ENCODE measurements at places on chromosomes 11 and 22.

DNA sequence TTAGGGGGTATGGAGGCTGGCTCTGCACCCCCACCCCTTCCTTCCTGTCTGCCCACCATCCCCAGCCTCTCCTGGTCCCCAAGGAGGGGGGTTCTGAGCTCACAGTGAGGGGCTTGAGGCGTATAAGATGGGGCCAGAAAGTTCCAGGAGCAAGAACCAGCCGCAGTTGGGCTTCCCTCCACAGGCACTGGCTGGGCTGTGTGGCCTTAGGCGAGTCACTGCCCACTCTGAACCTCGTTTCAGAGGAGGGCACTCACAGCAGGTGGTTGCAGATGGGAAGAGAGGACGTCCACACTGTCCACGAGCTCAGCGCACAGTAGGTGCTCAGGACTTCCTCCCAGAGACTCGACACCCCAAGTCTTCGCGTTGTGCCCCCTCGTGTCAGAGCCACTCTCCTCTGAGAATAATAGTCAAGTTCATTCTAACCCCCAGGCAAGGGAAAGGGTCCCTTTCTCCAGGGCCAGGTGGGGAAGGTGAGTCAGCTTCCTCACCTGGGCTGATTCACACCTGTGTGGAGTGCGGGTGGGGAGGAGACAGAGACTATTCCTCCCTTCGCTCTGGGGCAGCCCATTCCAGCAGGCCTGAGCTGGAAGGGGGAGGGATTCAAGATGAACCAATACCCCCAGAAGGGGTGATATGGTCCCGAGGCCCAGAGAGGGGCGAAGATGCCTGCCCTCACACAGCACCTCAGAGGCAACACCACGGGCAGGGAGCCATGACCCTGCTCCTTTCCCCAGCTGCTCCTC lies 29.3 kb downstream of the RPL3 start:
- DNase-seq = no peak

- DNase-seq = peak; percentile 96
Measured at GRCh38 chr11:36296884-36297543, 926 bp downstream of the PRR5L start.

GRCh38 chr11:133947321-133947756 lies 9.4 kb downstream of the IGSF9B start:
- peak; percentile 44 for DNase-seq

DNA sequence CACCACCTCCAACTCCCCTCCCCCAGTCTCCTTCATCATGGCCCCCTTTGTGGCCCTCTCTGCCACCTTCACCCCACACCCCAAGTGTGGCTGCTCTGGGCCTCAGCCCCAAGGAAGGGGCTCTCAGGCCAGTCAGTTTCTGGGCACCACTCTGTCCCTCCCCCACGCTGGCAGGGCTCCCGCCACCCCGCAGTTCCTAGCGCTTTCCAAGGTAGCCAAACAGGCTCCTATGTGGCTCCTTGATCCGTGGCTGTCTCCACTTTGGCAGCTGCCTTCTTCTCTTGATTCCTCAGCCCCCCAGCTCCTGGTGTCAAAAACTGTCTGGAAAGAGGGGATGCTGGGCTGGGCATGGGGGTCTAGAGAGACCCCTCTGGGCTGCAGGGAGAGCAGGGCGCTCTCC lies 10.4 kb upstream of the CACNA1I start:
- no peak for DNase-seq

- DNase-seq = no peak
Measured at GRCh38 chr11:123179586-123179985, 15.5 kb downstream of the CLMP start.

DNA sequence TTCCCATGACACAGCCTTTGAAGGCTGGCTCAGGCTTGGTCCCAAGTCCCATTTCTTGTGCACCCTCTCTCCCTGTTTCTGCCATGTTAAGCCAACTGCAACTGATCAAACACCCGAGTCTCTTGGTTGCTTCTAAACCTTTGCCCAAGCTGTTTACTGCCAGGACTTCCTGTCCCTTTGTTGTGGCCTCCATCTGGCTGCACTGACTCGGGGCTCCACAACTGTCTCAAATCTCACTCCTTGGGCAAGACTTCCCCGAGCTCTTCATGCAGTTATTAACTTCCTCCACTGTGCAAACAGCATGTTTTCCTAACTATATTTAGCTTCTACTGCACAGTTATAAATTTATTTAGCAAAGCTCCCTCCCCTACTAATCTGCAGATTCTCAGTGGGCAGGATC lies 4.3 kb downstream of the VPREB1 start:
- no peak for DNase-seq

- DNase-seq = no peak
Measured at GRCh38 chr11:110349138-110349996, 53.0 kb upstream of the RDX start.

DNA sequence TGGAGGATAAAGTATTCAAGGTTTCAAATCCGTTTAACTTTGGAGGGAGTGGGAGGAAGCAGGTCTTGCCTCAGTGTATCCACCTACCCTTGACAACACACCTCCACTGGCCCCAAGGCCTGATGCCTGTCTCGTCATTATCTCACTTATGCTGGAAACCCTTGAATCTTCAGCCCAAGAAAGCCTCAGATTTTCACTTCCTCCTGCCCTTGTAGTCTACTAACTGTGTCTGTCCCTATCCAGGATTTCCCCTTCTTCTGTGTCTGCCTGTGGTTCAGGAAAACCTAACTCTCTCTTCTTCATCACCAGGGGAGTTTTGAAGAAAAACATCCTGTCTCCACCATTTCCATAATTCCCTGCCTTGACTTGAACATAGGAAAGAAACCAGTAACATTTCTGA lies 56.1 kb downstream of the SYT9 start:
- DNase-seq = no peak

DNA sequence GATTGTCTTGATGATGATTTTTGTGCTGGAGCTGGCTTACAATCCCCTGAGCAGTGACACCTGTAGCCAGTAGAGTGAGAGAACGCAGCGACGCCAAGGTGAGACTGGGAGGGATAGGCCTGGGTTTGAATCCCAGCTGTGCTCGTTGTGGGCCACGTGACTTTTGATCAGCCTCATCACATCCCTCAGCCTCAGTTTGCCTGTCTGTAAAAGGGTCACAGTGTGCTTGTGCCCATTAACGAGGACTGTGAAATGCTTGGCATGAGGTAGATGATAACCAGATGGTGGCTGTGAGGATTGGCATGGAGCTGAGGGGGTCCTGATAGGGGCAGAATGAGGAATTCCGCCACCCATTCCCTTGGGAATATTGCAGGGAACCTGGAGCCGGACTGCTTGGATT lies 9.6 kb downstream of the KIAA1671 start:
- no peak for DNase-seq

DNA sequence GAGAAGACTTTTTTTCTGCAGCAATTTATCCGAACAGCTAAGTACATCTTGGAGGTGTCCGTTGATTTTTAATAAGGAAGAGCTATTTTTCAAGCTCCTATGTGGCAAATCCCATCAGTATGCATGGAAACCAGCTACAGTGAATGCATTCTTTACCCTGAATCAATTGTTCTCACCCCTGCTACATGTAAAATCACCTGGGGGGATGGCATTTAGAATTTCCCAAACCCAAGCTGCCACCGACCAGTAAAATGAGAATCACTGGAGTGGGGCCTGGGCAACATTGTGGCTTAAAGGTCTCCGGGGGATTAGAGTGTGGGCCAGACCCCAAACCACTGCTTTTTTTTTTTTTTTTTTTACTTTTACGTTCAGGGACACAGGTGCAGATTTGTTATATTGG lies 2.8 kb upstream of the ZNF195 start:
- no peak for DNase-seq

GRCh38 chr11:130732476-130732875 lies 183.8 kb downstream of the SNX19 start:
- no peak for DNase-seq

DNA sequence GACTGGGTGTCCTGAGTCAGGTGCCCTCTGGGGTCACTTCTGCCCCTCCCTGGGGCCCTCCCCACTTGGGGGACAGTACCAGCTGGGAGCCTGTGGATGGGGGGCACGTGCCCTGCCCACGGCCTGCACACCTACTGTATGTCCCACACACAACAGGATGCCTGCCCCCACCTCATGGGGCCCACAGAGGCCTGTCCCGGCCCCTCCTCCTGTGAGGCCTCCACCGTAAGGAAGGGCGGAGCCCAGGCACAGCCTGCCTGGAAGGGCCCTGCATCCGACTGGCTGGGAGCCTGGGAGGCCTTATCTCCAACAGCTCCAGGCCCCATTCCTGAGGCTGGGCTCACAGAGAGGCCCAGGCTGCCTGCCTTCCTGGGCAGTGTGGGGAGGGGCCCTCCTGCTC lies 47.8 kb downstream of the BRSK2 start:
- peak; percentile 88 for DNase-seq

- no peak for DNase-seq
Measured at GRCh38 chr11:85355921-85356320, 271.2 kb downstream of the DLG2 start.

DNA sequence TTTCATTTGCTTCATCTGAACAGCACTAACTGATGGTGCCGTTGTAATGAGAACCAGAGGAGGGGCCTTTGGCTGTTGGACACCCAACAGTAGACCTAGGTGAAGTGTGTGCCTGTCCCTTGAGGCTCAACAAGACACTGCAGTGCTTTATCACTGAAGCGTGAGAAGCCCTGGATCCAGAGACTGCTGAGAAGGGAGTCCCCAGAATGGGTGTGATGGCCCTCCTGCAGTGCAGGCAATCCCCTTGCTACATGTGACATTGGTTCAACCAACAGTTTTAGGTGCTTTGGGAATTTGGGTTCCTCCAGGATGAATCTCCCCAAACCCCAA lies 125.6 kb downstream of the BRD1 start:
- no peak for DNase-seq

GRCh38 chr11:91935120-91935519 lies 289.5 kb upstream of the FAT3 start:
- no peak for DNase-seq

All from cardiac fibroblast (primary cell).